ENCODE measurements at places on chromosomes 6 and 20.

DNA sequence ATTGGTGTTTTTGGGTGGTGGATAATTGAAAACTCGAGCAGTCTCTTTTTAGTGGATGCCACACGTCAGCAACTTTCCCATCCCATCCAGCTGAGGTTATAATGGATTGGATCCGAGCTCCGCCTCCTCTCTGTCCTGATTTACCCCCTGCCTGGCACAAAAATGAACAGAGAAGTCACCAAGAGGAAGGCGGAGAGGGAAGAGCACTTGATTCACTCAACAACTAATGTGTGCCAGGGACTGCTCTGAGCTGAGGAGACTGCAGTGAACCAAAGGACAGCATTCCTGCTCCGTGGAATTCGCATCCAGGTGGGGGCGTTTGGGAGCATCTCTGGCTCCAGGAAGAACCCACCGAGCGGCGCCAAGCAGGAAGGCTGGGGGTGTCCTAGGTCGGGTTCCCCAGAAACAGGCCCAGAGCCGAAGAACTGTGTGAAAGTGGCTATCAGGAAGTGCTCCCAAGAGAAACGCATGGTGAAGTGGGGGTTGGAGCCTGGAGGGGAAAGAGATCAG lies 95.8 kb upstream of the NAA20 start:
- no peak for DNase-seq

DNA sequence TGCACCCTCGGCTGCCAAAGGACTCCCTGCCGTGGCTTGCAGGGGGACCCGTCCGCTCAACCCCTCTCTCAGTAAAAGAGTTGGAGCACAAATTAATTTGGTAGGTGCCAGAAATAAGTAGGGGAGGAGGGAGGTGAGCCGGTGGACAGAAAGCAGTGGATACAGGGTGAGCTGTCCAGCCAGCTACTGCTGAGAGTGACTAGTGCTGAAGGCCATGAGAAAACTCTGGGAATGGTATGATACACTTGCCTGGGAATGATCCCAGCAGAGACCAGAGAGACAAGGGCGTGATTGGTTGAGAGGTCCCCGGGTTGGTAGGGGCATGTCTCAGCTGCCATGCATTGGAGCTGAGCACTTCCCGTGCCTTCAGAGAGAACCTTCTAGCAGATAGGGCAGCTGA lies 15.7 kb downstream of the FOXQ1 start:
- no peak for DNase-seq

GRCh38 chr20:54350415-54350814 lies 125.0 kb upstream of the DOK5 start:
- no peak for DNase-seq

DNA sequence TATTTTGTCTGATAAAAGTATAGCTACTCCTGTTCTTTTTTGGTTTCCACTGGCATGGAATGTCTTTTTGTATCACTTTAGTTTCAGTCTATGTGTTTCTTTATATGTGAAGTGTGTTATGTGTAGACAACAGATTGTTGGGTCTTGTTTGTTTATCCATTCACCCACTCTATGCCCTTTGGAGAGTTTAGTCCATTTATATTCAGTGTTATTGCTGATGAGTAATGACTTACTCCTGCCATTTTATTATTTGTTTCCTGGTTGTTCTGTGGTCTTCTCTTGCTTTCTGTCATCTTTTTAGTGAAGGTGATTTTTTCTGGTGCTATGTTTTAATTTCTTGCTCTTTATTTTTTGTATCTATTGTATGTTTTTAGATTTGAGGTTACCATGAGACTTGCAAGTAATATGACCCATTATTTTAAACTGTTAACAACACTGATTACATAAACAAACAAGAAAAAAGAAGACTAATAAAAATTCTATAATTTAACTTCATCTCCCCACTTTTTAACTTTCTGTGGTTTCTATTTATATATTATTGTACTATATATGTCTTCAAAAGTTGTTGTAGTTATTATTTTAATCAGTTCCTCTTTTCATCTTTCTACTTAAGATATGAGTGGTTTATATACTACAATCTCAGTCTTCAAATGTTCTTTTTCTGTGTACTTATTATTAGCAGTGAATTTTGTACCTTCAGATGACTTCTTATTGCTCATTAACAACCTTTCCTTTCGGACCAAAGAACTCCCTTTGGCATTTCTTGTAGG lies 323.4 kb downstream of the BTBD9 start:
- no peak for DNase-seq

DNA sequence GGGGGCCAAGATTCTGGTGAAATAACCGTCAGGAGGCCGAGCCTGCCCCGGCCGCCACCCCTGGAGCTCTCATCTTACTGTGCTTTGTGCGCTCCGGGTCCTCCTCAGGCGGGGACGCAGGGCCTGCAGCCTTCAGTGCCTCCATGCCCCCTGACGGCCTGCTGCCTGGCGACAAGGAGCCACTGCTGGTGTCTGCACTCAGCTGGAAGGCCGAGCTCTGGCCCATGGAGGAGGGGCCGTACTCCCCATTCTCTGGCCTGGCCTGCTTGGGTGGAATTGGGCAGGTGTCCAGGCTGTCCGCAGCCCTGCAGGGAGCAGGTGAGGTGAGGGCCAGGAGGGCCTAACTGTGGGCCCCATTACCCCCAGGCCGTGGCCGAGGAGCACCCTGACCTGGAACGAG lies 5.3 kb downstream of the ZNF512B start:
- DNase-seq: no peak
